Occipital lobe (tissue), 3 donors: ENCODE measurements at places on chromosomes 6 and 20. TPM values are rescaled to one million over a fixed set of nuclear protein-coding genes. Genes with fewer than 3 reads are reported as not detected.

GRCh38 chr6:138546733-138547185, 47.5 kb upstream of the NHSL1 start:
- DNase-seq: no peak

DNA sequence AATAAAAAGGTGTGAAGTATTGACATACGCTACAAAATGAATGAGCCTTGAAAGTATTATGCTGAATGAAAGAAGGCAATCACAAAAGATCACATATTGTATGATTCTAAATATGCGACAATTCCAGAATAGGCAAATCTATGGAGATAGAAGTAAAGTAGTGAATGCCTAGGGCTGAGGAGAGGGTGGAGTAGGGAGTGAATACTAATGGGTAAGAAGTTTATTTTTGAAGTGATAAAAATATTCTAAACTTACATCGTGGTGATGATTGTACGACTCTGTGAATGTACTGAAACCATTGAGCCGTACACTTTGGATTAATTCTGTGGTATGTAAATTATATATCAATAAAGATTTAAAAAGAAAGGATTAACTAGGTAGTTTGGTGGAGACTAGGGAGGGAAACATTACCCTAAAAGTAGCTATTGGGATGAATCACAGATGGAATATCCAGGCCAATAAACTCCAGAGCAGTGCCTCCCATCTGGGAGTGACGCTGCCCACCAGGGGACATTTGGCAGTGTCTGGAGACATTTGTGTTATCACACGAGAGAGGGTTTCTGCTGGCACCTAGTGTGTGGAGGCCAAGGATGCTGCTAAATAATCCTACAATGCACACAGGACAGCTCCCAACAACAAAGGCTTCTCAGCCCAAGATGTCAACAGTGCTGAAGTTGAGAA, 214.2 kb upstream of the PCSK2 start:
- DNase-seq: no peak

GRCh38 chr6:143248359-143248758, 187.7 kb downstream of the AIG1 start:
- DNase-seq: no peak

DNA sequence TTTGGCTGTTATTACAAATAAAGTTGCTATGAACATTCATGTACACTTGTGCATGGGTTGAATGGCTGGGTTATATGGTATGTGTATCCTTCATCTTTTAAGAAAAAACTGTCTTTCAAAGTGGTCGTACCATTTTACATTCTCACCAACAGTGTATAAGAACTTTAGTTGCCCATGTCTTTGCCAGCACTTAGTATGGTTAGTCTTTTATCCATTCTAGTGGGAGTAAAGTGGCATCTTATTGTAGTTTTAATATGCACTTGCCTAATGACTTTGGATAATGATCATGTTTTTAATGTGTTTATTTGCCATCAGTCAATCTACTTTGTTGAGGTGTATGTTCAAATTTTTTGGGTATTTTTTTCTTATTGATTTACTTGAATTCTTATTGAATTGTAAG, 32.5 kb upstream of the ECI2 start:
- DNase-seq: no peak

DNA sequence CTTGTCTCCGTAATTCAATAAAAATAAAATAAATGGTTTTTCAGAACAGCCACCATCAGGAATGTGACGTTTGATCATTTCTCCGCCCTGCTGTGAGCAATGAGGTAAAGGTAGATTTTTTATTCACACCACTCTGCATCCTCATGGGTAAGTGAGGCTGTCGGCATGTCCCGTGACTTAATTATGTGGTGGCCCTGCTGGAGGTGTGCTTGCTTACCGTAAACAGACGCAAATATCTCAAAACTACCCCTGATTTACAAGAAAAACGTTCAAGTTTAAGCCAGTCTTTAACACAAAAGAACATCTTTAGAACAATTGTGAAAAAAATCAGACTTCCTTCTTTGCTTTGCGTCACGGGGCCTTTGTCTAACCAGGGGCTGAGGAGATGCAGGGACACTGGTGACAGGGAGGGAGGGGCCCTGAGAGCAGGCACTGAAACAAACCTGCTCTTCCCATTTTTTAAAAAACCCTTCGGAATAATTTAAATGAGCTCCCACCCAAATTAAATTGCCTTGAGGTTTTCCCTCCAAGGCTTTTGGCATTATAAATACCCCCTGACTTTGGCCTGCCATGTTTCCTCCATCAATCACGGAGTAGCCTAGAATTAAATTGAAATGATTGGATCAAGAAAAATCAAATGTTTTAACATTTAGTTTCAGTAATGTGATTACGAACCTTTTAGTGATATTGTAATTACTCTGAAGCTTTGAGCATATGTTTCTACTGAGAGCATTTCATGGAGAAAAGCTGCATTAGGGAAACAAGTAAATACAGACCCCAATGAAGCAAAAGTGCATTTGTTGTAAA, 13.4 kb downstream of the PRKN start:
- no peak for DNase-seq

DNA sequence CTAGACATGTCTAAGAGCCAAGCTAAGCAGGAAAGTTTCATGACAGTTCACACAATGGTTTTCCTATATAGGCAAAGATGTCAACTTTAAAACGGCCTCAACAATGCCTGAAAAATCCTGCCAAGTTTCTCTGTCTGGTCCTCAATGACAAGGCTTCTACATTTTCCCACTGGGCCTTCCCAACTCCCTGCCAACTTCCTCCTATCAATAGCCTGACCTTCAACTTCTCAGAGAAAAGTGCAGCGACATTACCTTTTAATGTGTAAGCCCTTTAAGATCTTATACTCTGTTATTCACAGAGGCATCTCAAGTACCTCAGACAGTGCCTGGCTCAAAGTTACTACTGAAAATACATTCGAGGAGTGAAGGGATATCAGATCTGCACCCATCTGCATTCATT, 56.2 kb upstream of the BTBD3 start:
- no peak for DNase-seq

- DNase-seq: no peak
These were observed 8.8 kb upstream of the NDRG3 start for GRCh38 chr20:36754656-36755222.

GRCh38 chr6:34334796-34335416, 57.6 kb downstream of the NUDT3 start:
- DNase-seq: no peak

DNA sequence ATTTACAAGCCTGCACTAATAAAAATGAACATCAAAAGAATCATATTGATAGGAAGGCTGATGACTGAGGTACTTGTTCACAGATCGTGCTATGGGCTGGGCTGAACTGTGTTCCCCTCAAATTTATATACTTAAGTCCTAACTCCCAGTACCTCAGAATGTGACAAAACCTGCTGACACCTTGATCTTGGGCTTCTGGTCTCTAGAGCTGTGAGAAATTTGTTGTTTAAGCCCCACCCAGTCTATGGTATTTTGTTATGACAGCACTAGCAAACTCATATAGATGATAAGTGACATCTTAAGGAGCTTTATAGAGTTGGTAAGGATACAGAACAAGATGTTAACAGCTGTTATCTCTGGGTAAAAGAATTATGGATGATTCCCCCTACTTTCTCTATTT, 13.8 kb downstream of the UBE2V1 start:
- no peak for DNase-seq

- no peak for DNase-seq
These were observed 8.7 kb upstream of the NPBWR2 start for GRCh38 chr20:64116016-64116415.

DNA sequence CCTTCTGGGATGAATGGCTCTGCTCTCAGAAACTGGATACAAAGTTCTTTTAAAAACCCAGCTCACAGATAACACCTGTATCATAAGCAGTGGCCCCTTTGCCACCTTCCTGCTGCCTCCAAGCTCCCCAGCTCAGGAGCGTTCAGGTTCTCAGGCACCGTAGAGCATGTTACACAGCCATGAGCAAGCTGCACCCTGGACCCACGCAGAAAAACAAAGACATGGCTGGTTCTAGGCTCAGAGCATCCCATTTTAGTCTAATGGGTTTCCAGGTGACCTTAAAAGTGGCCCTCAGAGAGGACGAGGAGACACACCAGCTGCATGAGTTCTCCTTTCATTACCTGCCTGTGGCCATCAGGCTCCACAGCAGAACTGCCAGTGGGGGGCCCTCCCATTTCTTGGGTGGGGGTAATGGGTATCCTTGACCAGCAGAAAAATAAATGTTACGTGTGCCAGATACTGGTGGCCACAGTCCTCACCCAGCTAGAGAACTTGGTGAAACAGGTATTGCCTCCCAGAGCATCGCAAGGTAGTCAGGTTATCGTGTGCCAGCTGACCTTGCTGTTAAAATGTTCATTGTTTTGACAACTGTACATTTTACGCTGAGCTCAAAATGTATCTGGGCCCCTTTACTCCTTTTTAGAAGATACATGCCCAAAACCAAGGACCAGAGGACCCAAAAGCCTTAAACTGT, 7.5 kb downstream of the PSMA7 start:
- DNase-seq: no peak

GRCh38 chr20:64045346-64046011, 4.0 kb downstream of the SOX18 start:
- DNase-seq: no peak

DNA sequence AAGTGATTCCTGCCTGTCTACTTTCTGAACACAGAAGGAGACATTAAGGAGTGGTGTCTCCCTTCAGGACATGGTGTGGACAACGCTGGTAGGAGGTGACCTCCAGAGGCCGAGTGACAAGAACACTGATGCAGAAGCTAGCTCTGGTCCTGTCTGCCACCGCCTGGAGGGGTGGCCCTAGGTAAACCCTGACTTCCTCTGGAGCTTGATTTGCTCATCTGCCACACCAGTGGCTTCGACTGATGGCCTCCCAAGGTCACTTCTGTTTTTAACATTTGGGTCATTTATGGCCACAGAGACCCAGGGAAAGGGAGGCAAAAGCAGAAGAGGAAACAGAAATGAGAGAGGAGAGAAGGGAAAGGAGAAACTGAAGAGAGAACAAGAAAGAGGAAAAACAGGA, 49.4 kb upstream of the SLC22A23 start:
- DNase-seq: no peak

DNA sequence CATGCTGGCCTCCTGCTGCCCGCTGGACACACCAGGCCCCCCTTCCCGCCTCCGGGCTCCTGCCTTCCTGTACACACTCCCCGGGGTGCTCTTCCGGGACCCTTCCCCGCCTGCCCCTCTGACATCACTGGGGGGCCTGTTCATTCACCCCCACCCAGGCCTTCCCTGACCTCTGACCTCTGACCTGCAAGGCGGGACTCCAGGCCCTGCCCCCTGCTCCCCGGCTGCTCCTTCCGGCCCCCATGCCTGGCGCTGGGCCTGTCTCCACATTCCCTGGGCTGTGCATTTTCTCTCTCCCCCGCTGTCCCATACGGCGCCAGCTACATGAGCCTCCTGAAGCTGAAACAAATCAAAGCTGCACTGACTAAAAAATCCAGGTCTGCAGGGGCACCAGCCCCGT, 71.6 kb upstream of the GATA5 start:
- no peak for DNase-seq

DNA sequence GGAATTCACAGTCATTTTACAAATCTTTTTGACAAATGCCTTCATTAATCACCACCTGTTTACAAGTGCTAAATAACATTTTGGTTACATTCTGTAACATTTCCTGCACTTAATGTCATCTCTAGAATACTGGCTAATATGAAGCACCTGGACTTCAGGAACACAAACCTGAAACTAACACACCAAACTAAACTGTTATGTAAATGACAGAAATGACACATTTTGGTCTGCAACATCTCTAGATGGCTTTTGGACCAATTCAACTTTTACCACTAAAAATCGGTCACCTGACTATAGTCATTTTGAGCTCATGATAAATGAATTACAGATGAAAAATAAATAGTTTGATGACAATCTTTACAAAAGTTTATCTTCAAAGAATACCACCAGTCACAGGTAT, 80.6 kb downstream of the ATG5 start:
- DNase-seq: no peak

DNA sequence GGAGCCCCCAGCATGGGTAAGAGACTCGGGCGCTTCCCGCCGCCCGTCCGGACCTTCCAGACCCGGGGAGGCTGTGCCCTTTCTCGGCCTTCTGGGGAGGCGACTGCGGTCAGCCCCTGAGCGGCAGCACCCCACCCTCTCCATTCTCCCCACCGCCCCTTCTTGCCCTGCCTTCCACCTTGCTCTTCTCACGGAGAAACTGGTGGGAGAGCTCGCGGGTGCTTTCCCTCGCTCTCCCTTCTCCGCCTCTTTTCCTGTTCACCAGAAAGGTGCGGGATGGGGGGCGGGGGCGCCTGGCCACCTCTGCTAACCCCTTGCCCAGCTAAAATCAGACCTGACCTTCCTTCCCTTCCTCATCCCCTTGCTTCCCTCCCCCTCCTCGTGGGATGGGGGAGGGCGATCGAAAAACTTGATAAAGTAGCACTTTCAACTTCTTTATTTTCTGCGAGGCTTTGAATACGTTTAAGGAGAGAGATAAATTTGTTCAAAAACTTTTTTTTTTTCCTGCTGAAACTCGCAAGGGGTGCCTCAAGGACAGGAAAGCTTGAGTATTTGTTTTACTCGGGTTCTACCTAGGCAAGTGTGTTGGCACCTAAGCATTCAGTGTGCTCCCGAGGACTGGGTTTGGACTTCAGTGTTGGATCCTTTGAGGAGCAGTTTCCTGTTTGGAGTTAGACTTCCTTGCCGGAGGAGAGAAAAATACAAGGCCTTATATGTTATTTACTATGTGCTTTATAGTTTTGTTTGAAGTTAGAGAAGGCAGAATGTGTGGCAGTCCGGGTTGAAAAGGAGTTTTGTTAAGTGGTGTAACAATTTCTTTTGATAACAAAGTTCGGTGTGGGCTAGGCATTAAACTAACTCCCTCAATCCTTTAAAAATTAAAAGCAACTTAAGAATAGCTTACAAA, 897 bp downstream of the CD2AP start:
- DNase-seq: no peak

DNA sequence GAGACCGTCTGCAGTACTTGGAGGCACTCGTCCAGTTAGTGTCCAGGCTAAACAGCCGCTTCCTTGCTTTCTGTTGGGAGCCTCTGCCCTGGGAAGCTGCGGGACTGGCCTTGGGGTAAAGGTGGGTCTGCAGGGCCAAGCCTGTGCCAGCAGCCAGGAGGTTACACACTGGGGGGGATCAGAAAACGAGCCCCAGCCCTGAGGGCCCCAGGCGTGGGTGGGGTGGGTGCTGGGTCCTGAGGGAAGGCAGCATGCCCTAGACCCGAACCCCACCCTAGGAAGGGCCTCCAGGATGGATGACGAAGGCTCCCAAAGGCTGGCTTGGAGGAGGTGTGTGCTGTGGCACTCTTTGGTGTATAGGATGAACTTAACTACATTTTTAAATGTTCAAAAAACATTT, 335.2 kb downstream of the ZFAND3 start:
- no peak for DNase-seq

DNA sequence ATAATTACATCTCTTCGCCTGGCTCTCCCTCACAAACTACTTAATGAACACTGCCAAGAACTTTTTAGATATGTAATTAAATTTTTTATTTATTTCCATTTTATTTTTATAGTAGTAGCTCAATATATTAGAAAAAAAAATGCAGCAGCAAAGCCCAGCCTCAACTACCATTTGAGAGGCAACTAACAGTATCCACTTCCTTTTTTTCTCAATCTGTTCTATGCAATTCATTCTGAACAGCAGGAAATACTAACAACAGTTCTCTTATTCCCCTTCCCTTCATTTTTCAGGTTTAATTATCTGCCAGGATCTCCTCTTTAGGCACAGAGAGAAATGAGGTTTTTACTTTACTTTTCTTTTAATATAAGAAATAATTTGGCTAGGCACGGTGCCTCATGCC, 112.7 kb downstream of the ZNF217 start:
- DNase-seq: no peak

Gene HLA-DQB1
- total RNA-seq: 0.16 TPM

Gene ISM1
- total RNA-seq: 1.6 TPM

Gene GCNT2
- total RNA-seq: 14.8 TPM

Gene RNF144B
- 3.1 TPM for total RNA-seq

Gene CST9L
- not detected for total RNA-seq

Gene GMEB2
- 6.9 TPM for total RNA-seq

Gene COL9A1
- 4.4 TPM for total RNA-seq

Gene LY6G6C
- 0.31 TPM for total RNA-seq

Gene SLC35D3
- not detected for total RNA-seq
